ENCODE measurements at places on chromosomes 2 and 18.

- no peak for DNase-seq
Observed at GRCh38 chr2:233248999-233249398, 2.5 kb upstream of the ATG16L1 start.

DNA sequence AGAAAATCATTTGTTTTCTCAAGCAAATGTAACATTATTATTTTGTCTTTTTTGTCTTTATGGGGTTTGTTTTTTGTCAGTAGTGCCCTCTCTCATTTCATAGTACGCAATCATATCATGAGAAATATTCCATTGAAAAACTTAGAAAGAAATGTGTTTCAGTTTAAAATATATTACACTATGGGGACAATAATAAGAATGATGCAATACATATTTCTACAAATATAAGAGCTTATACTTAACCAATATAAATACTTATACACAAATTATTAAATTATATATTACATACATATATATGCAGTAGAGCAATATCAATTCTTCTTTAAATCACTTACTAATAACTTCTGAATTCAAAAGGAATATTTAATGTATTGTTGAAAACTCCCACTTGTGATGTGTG is 13.7 kb downstream of the LRRTM4 start:
- no peak for DNase-seq

DNA sequence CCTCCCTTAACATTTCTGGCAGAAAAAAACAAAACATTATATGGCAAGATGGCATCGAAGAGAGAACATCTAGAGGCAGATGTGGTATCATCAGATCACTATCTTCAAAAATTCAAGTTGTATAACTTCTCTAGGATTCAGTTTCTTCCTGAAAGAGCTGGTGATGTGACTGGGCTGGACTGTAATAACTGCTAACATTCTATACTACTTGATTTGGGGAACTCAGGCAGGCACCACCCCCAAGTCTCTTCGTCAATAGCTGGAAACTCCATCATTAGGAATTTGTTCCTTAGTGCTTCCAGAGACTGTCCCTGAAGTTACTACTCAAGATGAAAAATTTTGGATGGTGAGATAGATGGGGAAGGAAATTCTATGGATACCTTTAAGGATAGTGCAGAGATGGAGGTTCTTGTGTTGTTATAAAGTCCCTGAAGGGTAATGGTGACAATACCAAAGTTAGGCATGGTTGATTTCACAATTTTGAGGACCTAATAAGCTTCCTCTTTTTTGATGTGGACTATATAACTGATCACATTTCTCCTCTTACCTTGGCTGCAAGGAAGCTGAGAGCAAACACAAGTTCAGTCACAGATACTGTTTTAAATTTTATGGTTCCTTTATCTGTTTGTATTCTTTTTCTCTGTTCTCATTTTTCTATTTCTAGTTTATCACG is 59.1 kb upstream of the PGAP1 start:
- DNase-seq: no peak

DNA sequence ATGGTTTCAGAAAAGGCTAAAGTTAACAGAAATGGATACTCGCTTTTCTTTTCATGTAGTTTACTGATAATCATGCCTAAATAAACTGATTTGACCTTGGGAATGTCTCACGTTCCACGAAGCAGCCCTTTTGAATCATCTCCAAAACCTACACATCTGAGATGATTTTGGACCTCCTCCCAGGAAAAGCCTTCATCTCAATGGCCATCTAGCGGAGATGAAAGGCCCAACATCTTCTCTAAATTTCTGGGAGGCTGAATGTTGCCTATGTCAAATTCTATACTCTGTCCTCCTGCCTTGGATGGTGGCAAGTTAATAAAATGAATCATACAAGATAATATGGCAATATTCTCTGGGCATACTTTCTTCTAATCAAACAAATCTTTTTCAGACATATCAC is 448.5 kb downstream of the ZEB2 start:
- DNase-seq: no peak

- no peak for DNase-seq
Observed at GRCh38 chr2:186125156-186125555, 360.9 kb upstream of the ZC3H15 start.
